ENCODE measurements at places on chromosomes 6 and 20.

GRCh38 chr6:109795994-109796555 is 105.0 kb downstream of the FIG4 start:
- DNase-seq, result no peak

DNA sequence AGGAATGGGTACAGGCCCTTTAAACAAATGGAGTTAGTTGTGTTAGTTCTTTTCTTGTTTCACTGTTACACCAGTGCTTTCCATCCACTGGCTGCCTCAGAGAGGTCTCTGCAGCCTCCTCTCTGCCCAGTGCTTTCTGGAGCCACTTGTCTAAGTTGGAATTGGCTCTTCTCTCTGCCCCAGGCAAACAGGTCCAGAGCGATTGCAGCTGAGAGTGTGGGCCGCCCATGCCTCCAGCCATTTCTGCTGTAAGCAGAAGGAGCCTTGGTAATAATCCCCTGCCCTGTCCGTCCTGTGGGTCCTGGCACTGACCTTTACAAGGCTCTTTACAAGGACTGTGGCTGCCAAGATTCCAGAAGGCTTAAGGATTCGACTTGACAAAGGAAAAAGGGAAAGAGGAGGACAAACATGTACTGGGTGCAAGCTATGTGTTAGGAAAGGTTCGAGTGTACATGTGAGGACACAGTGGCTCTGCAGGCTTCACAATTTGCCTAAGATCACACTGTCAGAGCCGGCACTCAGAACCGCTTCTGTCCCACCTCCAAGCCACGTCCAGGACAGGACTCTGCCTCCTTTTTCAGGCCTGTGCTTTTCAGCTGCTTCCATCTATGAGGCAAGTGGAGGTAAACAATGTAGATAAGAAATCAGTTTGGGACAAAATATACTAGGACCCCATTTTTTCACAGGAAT is 88.5 kb downstream of the POPDC3 start:
- no peak for DNase-seq

DNA sequence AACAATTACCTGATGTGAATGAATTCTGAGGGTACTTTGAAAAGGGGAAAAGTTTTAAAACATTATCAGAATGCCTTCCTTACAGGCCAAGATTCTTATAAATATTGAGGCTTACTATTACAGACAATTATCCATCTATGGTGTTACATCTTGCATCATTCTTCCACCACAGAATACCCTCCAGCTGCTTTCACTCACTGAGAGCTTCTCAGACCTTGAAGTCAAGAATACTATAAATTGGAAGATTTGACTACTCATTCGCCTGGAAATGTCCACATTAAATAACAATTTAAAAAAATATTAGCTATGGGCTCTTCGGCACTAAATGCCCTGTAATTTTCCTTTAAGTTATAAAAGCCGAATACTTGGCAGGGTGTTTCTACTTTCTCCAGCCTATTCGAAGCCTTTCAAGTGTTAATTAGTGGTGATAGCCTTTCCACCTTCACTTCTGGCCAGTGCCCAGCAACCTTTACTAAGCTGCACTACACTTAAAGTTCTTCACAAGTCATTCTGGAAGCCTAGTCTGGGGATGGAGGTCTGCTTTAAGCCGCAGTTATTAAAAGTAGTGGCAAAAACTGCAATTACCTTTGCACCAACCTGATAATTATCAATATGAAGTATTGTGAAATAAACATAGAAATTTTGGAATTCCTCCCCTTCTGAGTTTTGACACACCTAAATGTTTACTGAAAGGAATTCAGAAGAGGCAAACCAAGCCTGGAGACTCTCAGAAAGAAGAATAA is 100.9 kb downstream of the BMP5 start:
- no peak for DNase-seq

- DNase-seq, result no peak
Observed at GRCh38 chr20:5189917-5190316, 63.1 kb downstream of the CDS2 start.

DNA sequence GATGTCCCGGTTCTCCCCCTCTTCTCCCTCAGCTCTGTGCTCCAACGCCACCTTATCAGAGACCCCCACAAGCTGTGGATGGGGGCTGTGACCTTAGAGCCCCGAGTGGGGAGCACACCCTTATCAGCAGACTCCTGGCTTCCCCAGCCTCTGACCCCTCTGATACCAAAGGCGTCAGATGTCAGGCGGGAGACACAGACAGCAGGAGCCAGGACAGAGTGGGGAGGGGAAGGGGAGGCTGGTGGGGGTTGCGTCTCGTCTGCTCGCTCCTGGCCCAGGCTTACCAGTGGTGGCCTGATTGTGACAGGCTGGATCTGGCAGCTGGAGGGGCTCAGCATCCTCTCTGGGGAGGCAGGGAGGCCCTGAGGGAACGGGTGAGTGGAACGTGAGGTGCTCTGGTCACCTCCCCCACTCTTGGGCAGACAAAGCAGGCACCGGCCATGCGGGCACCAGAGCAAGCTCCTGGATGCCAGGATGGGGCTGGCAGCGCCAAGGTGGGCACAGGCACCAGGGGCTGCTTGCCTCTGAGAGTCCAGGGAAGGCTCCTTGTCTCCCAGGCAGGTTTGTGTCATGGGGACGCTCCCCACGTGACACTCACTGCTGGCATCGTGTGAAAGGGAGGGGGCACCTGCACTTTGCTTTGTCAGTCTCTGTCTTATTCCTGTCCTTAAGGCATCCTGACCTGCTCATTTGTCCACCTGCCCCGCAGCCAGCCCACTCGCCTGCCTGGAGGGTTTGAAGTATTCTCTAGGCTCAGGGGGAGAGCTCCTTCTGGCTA is 27.8 kb upstream of the GATA5 start:
- no peak for DNase-seq

DNA sequence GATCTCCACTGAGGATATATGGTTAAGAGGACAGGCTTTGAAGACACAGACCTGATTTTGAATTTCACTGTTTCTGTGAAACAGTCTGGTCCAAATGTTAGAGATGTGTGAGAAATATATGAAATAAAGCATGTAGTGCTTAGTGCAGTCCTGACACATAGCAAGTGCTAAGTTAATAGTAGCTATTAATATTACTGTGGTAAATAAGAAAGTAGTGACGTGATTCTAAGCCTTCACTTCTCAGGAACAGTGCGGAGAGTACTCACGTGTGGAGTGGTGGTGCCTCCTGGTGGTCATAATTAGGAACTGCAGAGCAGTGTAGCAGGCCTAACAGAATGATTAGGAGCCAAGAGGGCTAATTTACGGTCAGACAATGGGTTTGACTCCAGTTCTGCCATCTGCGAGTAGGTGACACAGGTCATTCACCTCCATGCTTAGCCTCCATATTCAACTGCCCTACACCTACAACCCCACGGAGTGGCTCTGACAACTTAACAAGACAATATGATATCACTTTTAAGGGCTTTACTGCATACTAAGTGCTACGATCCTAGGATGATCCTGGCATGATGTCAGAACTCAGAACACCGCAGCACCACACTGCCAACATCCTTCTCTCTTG is 106.2 kb downstream of the JPH2 start:
- peak; percentile 55 for DNase-seq

- no peak for DNase-seq
Observed at GRCh38 chr20:25750220-25750764, 53.6 kb upstream of the ZNF337 start.

GRCh38 chr20:31652917-31653396 is 15.2 kb downstream of the COX4I2 start:
- no peak for DNase-seq

DNA sequence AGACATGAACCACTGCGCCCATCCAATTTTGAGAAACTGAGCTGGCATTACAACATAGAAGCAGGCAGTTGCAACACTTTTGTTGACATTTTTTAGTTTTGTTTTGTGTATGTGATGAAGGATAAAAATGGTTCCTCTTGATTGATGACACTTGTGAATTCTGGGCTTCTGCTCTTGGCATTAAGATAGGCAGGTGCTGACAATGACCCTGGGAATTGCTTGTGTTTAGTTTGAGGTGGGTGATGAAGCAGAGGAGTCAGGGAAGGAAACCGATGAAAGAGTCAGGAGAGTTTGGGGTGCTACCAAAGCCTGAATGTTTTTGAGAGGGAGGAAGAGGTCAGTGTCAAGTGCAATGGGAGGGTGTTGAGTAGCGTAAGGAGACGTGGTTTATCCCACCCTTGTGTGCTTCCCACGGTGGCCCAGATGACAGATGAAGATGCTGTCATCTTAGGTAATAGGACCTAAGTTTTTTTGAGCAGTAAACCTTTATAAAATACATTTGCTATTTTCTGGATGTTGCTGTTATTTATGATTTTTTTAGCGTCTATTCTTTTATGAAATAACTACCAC is 19.4 kb downstream of the CDS2 start:
- no peak for DNase-seq

Data from activated CD8-positive, alpha-beta memory T cell treated with anti-CD3 and anti-CD28 coated beads for 48 hours (primary cell).